Activated T-helper 2 cell treated with anti-CD3 and anti-CD28 coated beads, Interferon-gamma antibody, Interleukin-2, Interleukin-4, amounts not matched to agents 10 μg/mL and 5 μg/mL and 100 μg/mL, durations not matched to agents 14 hours and 24 hours and 36 hours (primary cell): ENCODE measurements at places on chromosomes 2 and 18. TPM values are rescaled to one million over a fixed set of nuclear protein-coding genes. Genes with fewer than 3 reads are reported as not detected.

ASB18 gene
- not detected in 2 replicates for total RNA-seq

UGT1A9 gene
- total RNA-seq: not detected in 2 replicates

- H3K4me1 ChIP-seq: no peaks in the 10 kb centered on the region
- H3K27ac ChIP-seq: no peak overlapping the region
- H3K27me3 ChIP-seq: peaks cover 3% of the 10 kb centered on the region
Observed at GRCh38 chr18:25921677-25922421, 168.6 kb downstream of the SS18 start.

DNA sequence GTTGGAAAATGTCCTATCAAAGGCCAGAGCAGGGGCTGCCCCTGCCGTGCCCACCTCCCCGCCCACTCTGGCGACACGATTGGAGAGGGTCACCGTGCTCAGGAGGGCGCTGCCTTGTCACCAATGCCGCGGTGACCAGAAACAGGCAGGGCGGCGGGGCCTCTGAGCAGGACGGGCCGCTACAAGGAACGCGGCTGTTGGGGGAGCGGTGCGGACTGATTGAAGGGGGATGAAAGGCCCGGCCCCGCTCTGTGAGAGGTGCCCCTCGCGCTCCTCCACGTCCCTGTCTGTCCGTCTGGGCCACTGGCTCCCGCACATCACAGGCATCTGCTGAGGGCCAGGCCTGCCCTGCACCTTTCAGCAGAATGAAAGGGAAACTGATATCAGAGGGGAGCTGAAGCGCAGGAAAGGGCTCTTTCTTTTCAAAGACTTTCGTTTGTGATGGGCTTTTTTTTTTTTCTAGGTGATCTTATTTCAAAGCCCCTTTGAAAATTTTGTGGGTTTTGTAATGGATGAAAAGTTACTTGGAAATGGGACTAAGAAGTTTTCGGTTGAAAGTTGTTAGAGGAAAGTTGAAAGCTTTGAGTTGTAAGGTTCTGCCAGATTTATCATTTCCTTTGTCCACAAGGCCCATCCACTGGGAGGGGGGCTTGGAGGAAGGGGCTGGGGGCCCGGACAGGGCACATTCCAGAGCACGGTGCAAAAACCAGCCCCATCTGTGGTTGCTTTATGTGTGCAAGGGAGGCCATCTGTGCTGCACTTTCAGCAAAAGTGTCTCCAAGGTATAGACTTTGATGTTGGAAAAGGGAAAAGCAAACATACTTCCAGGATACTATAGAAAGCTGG, 244.2 kb downstream of the KLHL29 start:
- H3K27ac ChIP-seq: no peak overlapping the region
- no peak for DNase-seq
- no peaks in the 10 kb centered on the region for H3K36me3 ChIP-seq
- no peaks in the 10 kb centered on the region for H3K27me3 ChIP-seq

KLF7 gene
- total RNA-seq: 16.6 and 19.3 TPM in 2 replicates

TMEM182 gene
- 3.2 and 4.1 TPM in 2 replicates for total RNA-seq

TEKT4 gene
- total RNA-seq: 0.34 TPM in 1 of 2 replicates, not detected in the other

VWA3B gene
- not detected in 2 replicates for total RNA-seq

DNA sequence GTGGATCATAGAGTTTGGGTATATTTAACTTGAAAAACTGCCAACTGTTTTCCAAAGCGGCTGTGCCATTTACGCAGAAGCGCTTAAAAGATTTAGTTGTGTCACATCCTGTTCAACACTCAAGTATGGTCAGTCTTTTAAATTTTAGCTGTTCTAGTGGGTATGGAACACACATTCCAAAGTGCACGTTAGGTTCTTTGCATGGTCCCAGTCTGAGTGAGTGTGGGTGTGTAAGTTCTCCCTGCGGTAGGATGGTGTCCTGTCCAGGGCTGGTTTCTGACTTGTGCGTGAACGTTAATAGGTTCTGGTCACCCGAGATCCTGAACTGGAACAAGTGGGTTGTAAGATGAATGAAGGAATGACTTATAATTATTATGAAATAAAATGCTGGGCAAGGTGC, 28.4 kb upstream of the IL36G start:
- H3K27me3 ChIP-seq: peaks cover 34% of the 10 kb centered on the region
- DNase-seq: no peak
- no peaks in the 10 kb centered on the region for H3K4me1 ChIP-seq

GPR39 gene
- total RNA-seq: not detected in 2 replicates
